Hematopoietic multipotent progenitor cell treated with erythropoietin and hydrocortisone succinate and interleukin-3 and kit ligand, for 6 days (in vitro differentiated cells): ENCODE measurements at places on chromosomes 4 and X.

GRCh38 chr4:82031376-82031927, 342.3 kb downstream of the HNRNPD start:
- no peak for DNase-seq

GRCh38 chr4:57102050-57102624, 8.0 kb downstream of the IGFBP7 start:
- DNase-seq, result no peak

GRCh38 chrX:129679901-129680300, 25.1 kb upstream of the APLN start:
- no peak for DNase-seq

DNA sequence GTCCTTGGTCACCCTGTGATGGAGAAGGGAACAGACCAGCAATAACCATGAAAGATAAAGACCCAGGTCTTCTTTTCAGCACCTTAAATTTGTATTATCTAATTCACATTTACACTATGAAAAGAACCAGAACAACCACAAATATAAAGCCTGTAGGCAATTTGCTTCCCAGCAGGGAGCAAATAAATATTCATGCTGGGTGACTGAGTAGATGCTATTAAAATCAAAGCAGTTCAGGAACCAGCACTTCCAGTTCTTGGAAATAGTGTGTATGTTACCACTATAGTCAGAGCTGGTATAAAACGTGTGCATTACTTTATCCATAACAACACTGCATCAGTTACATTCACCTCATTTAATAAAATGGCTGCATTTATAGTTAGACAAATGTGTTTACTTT, 177.8 kb upstream of the ETNPPL start:
- DNase-seq, result no peak

- no peak for DNase-seq
These were observed 8.0 kb downstream of the RPL34 start for GRCh38 chr4:108628411-108628810.

DNA sequence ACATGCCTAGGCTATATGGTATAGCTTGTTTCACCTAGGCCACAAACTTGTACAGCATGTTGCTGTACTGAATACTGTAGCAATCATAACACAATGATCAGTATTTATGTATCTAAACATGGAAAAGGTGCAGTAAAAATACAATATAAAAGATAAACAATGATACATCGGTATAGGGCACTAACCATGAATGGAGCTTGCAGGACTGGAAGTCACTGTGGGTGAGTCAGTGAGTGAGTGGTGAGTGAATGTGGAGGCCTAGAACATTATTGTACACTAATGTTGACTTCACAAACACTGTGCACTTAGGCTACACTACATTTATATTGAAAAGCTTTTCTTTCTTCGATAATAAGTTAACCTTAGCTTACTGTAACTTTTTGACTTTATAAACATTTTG, 45.6 kb upstream of the ANK2 start:
- no peak for DNase-seq

- DNase-seq, result no peak
These were observed 10.8 kb downstream of the DGKQ start for GRCh38 chr4:962231-963208.

- peak; percentile 66 for DNase-seq
These were observed 153.6 kb downstream of the RASL11B start for GRCh38 chr4:53015681-53016080.

DNA sequence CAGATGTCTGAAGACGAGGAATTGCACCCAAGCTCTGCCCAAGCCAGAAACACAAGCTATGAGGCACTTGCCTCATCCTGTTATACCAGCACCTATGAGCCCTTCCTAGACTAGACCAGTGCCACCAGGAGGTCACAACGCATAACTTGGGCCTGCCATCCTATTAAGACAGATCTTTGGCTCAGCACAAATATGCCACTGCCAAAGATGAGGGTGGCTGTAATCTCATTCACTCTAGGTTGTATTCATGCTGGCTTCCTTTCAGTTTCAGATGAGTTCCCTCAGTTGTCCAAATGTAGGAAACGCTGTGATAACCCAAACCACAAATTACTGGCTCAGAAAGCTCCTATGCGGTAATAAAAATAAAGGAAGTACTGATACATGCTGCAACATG, 76.5 kb upstream of the CITED1 start:
- DNase-seq, result peak; percentile 44

DNA sequence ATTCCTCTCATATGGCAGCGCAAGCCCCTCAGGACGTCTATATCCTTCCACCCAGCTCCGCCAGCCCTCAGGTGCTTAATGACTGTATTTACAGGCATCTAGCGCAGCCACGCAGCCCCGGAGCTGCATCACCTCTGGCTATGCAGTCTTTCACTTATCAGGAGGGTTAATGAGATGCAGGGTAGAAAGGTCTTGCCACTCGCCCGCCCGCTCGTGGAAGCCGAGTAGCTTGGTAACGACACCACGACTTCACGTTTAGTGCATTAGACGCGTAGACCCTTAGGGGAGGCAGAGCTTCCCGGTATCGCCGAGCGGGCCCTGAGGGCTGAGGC, 1.5 kb upstream of the SLC16A2 start:
- DNase-seq, result no peak

- DNase-seq, result no peak
These were observed 891.1 kb upstream of the PCDH7 start for GRCh38 chr4:29829067-29829466.

DNA sequence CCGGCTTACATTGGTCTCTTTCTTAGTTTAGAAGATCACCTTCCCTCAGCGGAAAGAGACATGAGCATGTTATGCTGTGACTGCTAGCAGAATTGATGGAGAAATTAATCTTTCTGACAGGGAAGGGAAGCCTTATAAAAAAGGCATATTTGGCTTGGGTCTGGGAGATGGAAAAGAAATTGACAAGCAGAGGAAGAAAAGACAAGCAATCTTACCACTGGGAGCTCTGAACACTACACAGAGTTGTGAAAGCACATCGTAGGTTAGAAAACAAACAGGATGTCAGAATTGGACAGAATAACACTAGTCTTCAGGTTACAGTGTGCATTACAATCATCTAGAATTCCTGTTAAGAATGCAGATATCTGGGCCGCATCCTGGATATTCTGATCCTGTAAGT, 1493.8 kb upstream of the IGFBP7 start:
- DNase-seq, result no peak

GRCh38 chr4:113141901-113142346, 92.5 kb downstream of the ANK2 start:
- no peak for DNase-seq

GRCh38 chr4:17613761-17614415, 553 bp upstream of the MED28 start:
- peak; percentile 20 for DNase-seq

- no peak for DNase-seq
These were observed 173.7 kb downstream of the PTTG2 start for GRCh38 chr4:38133711-38134480.

- no peak for DNase-seq
These were observed 73.2 kb upstream of the NPNT start for GRCh38 chr4:105822061-105822460.

GRCh38 chr4:23959396-23960148, 69.7 kb upstream of the PPARGC1A start:
- DNase-seq, result no peak

- DNase-seq, result no peak
These were observed 5.8 kb downstream of the PAPSS1 start for GRCh38 chr4:107714256-107714655.

DNA sequence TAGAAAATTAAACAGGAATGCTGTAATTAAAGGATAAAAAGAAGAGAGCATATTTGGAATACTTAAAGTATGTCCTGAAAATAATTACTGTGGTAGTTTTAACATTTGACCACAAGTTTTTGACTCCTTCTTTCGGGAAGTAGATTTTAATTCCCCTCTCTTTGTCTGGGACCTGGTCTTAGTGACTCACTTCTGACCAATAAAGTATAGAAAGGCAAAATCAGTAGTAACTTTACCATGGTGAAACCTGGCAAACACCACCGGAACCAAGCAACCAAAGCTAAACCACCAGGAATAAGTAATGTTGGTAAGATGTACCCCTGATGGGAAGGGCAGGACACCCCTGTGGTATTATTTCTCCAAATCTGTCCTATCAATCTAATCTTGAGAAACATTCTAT, 314.8 kb downstream of the PDHA2 start:
- DNase-seq, result no peak

- no peak for DNase-seq
These were observed 157.6 kb downstream of the ZNF518B start for GRCh38 chr4:10299601-10300000.

GRCh38 chr4:48017108-48017571, 568 bp downstream of the NIPAL1 start:
- peak; percentile 16 for DNase-seq
